OCI-LY7 (cell line): ENCODE measurements at places on chromosomes 1 and 21.

GRCh38 chr1:204265665-204266064 is 51.9 kb upstream of the GOLT1A start:
- no peak for DNase-seq

DNA sequence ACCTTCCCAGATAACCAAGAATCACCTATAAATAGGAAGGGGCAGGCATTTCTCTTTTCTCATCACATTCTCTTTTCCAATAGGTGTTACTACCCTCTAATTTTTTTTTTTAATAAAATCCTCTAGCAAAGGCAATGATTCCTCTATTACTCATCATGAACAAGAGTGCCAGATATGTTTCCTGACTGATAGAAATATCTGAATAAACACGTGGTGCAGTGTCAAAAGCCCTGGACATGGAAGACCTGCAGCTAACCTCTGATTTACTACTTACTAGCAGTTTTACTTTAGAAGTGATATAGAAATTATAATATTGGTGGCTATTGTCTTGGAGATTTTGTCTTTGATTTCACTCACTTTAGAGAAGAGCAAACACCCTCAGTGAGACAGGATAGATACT is 194.6 kb upstream of the SAMSN1 start:
- DNase-seq = no peak

GRCh38 chr21:15732290-15732995 is 2.7 kb downstream of the USP25 start:
- peak; percentile 76 for DNase-seq

GRCh38 chr1:19311503-19311930 is 427 bp downstream of the AKR7A2 start:
- DNase-seq = no peak

- DNase-seq = no peak
These were observed 37.8 kb upstream of the RRP15 start for GRCh38 chr1:218247339-218247738.

- no peak for DNase-seq
These were observed 16.8 kb downstream of the PLPPR4 start for GRCh38 chr1:99281105-99281504.

- DNase-seq = no peak
These were observed 41.2 kb downstream of the DPT start for GRCh38 chr1:168687816-168688215.

GRCh38 chr1:29469457-29469856 is 233.1 kb downstream of the PTPRU start:
- DNase-seq = no peak

GRCh38 chr1:225822655-225823403 is 12.9 kb downstream of the EPHX1 start:
- DNase-seq = no peak

- DNase-seq = no peak
These were observed 43.0 kb upstream of the RAVER2 start for GRCh38 chr1:64701886-64702285.

DNA sequence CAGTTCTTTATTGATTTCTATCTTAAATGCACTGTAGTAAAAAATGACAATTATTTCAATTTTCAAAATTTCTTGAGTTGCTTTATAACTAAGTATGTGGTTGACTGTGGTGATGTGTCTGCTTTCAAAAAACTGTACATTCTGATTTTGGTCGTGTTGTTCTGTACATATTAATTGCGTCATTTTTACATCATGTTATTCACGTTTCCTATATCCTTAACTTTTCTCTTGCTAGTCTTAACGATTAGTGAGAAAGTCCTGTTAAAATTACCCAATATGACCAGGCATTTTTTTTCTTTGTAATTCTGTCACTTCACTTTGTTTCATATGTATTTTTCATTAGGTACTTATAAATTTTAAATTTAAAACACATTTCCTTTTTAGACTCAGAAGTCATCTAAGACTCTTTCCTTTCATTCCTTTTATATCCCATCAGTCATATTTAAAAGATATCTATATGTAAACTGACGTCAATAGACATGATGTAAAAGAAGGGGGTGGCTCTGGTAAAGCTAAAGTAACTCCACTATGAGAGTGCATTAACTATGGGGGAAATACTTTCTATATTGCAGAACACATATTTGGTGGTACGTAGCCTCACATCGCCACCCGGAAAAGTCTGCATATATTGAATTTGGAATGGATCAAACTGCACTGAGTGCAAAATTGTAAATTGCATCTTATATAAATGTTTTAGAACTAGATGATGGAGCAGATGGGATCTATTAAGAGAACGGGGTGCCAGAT is 1.1 kb upstream of the COA6 start:
- DNase-seq = peak; percentile 19
